ENCODE measurements at places on chromosomes 2 and 18. TPM values are rescaled to one million over a fixed set of nuclear protein-coding genes. Genes with fewer than 3 reads are reported as not detected.

The TUBB8B gene
- not detected for total RNA-seq

The ALPP gene
- total RNA-seq: not detected

The COL4A4 gene
- total RNA-seq: not detected

The COBLL1 gene
- total RNA-seq: 1.3 TPM

The PXDN gene
- total RNA-seq: 0.79 TPM

Measured in CD4-positive, CD25-positive, alpha-beta regulatory T cell (primary cell).